ENCODE measurements at places on chromosomes 3 and 15.

DNA sequence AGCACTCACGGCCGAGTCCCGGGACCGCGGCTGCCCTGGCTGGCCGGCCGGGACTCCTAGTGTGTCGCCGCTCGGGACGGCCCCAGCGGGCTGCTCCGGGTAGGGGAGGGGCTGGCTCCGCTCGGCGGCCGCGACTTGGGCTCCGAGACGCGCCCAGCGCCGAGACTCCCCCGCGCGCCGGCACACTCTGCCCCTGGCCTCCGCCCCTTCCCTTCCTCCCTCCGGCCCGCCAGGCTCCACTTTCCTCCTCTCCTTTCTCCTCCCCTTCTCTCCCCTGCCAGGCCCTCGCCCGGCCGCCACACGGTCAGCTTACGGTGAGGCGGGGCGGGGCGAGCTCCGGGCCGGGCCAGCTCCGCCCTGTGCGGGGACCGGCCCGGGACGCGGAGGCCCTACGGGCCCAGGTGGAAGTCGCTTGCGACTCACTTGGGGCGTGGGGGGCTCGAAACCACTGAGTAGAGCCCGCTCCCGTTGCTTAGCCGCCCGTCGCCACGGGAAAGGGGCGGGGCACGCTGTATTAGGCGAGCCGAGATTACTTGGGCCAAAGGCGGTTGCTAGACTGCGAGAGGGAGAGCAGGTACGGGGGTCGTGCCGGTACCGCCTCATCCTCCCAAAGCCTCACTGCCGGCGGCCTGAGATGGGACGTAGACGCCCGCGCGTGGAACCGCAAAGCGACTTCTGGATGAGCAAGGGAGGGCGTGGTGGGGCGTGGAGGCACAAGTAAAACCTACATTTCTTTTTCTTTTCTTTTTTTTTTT lies at the start of gene ITGB5:
Gene ITGB5, minus strand, starts transcription at position 189 of the 755 bp plus-strand sequence. CDS start 365 bp downstream, outside the sequence.
- DNase-seq: no peak

- no peak for DNase-seq
Measured at GRCh38 chr3:44226573-44226972, 15.1 kb upstream of the TOPAZ1 start.

DNA sequence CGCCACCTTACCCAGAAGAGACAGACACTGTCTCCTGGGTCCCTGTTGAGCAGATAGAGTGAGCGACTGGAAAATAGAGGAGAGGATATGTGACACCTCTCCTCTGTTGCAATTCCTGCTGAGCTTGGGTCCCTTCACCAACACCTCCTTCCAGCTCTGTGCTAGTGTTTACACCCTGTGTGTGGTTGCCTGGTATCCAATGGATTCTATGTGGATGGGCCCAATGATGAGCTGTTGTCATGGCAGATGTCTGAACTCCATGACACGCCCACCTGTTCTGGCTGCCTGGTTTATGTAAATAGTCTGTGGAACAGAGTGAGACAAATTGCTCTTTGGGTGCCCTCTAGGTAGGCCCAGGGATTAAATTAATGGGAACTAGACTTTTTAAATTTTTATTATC lies 23.7 kb downstream of the RBM5 start:
- no peak for DNase-seq

DNA sequence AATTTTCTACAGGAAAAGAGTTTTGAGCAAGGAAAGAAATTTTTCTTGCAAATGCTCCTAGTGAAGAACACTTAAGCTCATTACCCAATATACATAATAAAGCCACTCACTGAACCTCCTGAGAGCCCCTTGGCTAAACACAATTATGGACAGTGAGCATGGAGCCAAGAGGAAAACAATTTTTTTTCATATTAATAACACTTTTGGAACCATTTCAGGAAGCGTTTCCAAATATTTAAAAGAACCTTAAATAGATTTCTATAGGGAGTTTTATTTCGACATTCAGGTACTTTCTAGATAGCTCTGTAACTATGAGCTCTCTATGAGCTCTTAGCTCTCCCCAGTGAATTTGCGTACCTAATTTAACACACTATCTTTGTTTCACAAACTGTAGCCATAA lies 581.1 kb downstream of the ZNF385D start:
- no peak for DNase-seq

GRCh38 chr15:67575039-67575502 lies 32.6 kb downstream of the MAP2K5 start:
- DNase-seq: no peak

DNA sequence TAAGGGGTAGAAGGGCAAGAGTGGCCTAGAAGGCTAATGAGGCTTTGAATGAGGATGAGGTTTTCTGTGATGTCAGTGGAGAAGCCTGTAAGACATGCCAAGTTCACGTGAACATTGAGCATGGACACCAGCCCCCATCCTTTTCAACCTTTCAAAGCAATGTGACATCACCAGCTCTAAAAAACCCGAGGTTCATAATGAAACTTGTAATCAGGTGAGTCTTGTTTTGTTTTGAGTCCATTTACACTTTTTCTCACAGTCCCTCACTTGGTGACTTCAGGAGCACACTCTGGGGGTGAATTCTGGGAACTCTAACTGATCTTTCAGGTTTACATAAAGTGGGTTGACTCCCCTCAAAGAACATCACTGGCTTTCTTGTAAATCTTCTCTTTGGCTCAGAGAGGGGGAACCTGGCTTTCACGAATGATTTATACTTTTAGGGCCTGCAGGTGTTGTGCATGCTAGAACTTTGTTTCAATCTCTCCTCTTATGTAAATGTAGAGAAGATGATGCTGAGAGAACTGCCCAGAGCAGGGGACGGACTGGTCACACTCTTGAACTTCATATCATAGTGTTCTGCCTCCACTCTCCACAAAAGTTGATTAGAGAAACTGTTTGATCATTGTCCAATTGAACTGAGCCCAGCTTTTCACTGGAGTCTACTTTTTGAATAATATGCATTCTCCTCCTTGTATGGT lies 224.7 kb upstream of the SATB1 start:
- no peak for DNase-seq

DNA sequence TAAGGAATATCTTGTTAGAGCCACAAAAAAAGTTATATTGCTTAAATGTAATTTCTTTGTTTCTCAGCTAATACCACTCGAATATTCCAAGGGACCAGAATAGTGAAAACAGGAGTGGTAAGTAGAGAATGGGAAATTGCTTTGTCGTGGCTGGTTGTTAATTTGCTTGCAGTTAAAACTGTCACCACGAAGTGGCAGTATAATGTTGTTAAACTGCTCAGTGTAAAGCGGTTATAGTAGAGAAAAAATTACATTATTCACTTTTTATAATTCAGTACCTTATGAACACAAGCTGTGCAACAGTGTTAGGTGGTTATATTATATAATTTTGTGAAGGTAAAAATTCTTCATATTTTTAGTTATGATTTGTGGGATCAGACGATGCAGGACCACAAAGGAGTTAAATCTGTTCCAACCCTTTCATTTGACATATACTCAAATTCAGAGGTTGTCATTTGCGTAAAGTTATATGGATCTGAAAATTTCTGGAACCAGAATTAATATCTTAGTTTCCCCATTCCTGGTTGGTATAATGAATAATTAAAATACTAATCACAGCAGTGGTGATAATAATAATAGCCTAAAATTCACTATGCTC lies 171.8 kb downstream of the FEZF2 start:
- no peak for DNase-seq

- no peak for DNase-seq
Measured at GRCh38 chr15:35505809-35506208, 40.2 kb downstream of the DPH6 start.

DNA sequence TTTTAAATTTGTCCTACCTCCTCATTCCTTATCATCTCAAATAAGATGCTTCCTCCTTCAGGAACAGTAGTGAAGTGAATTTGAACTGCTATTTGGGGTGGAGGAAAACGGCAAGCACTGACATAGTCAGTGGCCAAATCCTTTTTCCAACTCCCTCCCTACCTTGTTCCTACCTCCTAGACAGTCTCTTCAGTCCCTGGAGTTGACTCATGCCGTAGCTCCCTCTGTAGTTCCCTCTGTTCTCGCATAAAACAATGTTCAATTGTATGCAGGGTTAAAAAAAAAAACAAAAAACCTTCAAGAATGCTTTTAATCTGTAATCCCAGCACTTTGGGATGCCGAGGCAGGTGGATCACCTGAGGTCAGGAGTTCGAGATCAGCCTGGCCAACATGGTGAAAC lies 1.4 kb downstream of the UBR1 start:
- no peak for DNase-seq

DNA sequence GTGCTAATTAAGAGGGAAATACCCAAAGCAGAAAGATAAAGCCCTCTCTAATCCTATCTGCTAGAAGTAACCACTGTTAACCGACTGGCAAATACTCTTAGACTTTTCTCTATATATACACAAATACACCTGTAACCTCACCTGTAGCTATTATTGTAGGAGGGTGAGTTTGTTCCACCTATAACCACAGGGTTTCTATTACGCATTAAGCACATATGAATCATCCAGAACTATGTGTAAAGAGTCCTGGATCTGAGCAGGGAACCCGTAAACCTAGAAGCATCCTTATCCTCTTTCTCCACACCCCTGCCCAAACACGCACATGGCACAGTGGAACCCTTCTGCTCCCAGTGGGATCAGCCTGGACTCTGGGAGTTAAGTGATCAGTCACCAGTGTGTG lies 172.8 kb upstream of the C2CD4B start:
- no peak for DNase-seq

GRCh38 chr15:38610748-38611147 lies 46.1 kb upstream of the RASGRP1 start:
- peak; percentile 3 for DNase-seq

GRCh38 chr15:100759106-100759505 lies 120.5 kb upstream of the ALDH1A3 start:
- DNase-seq: no peak

DNA sequence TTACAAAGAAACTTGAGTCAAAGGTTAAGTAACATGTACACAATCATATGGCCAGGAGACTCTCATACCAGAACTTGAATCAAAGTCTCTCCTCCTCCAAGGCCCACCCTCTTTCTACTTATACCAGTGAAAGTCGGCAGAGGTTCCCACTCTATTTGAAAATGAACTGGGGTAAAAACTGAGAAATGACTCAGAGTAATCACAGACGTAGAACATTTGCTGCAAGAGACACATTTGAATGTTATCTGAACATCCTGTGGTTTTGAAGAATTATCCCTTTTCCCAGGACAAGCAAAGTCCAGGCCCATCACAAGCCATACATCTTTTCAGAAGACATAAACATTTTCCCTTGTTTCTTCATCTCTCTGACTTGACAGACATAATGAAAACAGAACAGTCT lies 55.8 kb downstream of the SHOX2 start:
- DNase-seq: no peak

- no peak for DNase-seq
Measured at GRCh38 chr3:155748611-155749365, 3.9 kb upstream of the PLCH1 start.

DNA sequence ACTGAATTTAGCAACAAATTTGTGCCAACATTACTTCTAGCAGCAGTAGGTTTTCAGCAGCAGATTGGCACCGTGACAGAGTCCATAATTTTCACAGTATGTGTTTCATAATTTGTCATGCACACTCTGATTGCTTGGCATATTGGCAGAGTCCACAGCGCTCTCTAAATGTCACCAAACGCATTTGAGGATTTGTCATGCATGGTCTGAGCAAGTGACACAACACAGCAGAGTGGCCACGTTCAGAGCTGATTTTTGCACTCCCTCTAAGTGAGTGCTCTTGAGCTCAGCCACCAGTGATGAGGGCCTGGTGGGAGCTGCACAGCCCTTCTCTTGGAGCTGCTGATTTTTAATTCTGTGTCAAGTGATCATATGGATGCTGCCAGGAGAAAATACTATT lies 1270.8 kb downstream of the ROBO1 start:
- DNase-seq: no peak

DNA sequence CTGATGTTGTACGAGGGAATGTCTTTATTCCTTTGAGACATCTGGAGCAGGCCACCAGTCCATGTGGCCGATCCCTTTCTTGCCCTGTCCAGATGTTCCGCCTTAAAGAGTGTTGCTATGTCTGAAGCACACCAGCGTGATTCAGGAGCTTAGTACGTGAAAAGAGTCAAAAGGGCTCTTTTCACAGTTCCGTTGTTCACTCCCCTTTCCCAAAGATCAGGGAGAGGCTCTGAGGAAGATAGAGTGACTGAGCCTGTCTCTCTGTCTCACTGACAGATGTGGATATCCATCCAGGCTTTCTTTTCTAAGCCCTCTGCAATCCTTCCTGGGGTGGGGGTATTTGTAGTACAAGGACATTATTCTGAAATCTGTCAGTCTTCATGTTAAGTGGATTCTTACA lies 262.5 kb upstream of the LRTM1 start:
- no peak for DNase-seq

- DNase-seq: no peak
Measured at GRCh38 chr15:29162411-29162810, 107.2 kb downstream of the NSMCE3 start.

DNA sequence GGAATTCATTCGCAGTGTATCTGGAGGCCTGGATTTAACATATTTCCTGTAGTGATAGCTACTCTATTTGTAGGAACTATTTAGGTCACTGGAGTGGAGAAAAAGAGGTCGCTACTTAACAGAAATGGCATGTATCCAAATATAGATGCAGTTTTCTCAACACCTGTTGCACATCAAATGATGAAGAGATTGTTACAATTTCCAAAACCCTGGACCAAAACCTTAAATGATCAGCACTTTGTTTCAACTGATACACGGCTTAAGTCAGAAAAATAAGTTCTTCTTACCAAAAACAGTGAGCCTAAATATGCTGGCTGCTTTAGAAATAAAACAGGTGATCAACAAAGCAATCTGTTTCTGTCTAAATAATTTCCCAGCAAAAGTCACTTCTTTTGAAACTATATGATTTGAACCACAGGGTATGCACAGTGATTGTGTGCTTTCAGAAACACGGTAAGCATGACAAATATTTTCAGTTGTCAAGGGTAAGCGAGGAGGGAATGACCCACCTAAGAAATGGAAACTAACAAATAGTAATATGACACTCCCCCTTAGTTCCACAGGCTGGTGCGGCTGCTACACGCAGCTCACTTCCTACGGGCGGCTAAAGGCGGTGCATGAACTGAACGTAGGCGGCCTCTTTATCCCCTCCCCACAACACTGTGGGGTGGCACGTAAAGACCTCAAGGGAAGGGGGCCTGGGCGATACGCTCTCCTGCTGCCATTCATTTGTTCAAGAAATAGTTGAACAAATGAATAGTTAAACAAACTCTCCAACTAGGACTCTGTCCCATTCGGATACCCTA lies 1.1 kb downstream of the EHD4 start:
- peak; percentile 53 for DNase-seq

GRCh38 chr3:119318876-119319275 lies 24.7 kb downstream of the ARHGAP31 start:
- DNase-seq: no peak
